ENCODE measurements at places on chromosomes 1 and 21. TPM values are rescaled to one million over a fixed set of nuclear protein-coding genes. Genes with fewer than 3 reads are reported as not detected.

Gene PCP4L1
- total RNA-seq, result not detected

Gene OR6Y1
- total RNA-seq, result not detected

DNA sequence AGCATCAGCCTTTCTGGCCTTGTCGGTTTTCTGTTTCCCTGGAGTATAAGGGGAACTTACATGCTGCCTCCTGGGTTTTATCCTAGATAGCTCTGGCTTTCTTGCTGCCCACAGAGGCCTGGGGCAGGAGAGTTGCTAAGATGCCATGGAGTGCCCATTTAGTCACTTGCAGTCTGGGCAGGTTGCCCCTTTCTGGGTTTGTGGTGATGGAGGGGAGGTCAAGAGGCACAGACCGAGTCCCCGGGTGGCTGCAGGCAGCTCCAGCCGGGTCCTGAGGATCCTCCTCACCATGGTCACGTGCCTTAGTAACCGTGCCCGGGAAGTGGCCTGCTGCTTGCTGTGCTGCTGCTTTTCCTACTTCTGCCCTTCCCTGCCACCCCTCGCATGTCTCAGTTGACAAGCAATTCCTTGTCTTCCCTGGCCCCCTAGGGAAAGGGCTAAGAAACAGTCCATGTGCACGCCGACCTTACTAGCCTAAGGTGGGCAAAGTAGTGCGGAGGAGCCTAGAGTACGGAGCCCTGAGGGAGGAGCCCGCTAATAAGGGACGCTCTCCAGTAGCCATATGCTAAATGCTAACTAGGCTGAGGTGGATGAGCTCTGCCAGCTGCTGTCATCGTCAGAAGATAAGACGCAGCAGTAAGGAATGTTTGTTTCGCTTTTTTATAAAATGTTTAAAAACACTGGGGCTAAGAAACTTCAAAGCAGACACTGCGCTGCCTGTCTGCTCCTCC, 34.8 kb downstream of the CLCA1 start:
- DNase-seq, result no peak

DNA sequence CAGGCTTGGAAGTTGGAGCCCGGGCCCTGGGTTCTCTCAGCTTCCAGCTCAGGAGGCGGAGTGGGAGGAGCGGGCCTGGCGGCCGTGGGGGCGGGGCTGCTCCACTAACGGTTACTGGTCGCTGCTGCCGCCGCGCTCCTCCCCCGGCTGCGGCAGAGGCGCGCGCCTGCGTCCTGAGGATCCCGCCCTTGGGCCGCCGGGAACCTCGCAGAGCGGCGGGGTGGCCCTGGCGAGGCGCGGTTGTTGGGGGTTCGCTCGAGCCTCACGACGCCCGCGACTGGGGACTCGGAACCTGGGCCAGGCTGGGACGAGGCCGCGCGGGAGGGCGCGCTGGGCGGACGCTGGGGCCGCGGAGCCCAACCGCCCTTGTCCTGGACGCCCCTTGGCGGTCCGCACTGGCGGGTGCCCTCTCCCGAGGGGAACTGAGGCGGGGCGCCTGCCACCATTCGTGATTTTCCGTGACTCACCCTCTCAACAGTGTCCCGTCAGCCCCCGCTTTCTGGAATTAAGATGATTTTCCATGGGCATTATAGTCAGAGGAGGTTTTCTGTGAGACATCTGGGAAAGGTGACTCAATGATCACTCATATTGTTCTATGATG, 34.1 kb downstream of the OR2G3 start:
- peak; percentile 6 for DNase-seq

GRCh38 chr1:2574350-2574749, 12.2 kb upstream of the PRXL2B start:
- DNase-seq, result no peak

GRCh38 chr1:172940174-172940855, 110.4 kb downstream of the TNFSF18 start:
- no peak for DNase-seq

- DNase-seq, result no peak
Measured at GRCh38 chr1:14426854-14427253, 171.6 kb upstream of the KAZN start.

GRCh38 chr1:161185732-161186311, 8.5 kb upstream of the B4GALT3 start:
- DNase-seq, result no peak

DNA sequence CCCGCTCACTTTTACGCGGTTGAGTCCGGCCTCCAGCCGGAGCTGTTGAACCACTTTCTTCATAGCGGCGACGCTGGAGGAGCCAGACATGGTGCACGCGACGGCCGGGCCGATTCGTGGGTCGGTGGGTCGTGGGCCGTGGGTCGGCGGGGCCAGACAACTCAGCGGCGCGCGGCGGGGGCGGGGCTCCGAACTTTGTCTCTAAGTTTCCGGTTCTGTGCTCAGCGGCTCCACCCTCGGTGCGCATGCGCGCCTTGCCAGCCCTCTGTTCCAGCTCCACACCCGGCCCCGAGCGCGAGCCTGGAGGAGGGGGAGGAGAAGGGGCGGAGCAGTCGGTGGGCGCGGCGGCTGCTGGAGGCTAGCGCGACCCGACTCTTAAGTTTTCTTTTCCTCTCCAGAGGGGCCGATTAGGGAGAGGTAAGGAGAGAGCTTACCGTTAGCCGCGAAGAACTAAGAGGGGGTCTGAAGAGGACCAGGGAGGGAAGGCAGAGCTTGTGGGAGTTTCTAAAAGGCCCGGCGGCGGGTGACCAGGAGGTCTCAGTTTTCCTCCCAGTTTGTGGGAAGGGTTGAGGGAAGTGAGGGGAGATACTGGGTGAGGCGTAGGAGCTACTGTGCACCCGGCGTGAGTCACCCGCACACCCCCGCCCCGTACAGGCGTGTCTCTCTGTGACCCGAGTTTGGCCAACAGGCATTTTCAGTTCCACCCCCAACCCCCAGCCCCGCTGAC, at the start of the genes GNG5 and SPATA1:
GNG5 (minus strand) TSS at position 580 of the 727 bp plus-strand sequence; CDS start at position 90, 490 bp downstream.
SPATA1 (plus strand) TSS at position 385 of the 727 bp plus-strand sequence. CDS start 9,974 bp downstream, outside the sequence.
- DNase-seq, result peak; percentile 97

- no peak for DNase-seq
Measured at GRCh38 chr1:5493851-5494311, 498.3 kb downstream of the NPHP4 start.

DNA sequence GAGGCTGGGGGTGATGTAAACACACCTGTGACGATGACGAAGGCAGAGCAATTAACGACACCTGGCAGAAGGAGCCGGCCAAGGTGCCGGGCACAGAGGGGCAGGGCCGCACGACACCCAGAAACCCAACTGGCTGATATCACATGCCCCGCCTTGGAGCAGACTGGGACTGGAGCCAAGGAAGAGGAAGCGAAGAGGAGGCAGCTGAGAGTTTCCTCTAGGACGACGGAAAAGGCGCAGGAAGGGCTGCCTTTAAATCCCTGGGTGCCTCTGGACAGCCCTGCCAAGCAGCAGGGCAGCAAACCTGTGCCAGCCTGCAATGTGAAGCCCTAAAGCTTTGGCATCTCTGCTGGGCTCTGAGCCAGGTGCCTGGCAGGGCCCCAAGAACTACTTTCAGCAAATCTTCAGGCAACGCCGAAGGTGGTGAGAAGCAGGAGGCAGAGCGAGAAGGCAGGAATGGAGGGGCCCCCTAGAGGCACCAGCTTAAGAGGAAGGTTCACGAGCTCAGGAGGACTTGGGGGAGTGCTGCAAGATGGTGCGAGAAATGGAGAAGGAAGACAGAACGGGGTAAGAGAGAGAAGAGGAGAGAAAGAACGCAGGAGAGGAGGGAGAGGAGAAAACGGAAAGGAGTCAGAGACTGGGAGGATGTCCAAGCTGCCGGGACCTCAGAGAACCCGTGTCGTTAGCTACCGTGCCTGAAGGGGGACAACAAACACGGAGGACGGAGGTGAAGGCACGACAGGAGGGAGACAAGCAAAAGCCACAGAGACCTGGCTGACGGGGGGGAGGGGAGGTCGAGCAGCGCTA, 25.3 kb upstream of the PEF1 start:
- peak; percentile 45 for DNase-seq

DNA sequence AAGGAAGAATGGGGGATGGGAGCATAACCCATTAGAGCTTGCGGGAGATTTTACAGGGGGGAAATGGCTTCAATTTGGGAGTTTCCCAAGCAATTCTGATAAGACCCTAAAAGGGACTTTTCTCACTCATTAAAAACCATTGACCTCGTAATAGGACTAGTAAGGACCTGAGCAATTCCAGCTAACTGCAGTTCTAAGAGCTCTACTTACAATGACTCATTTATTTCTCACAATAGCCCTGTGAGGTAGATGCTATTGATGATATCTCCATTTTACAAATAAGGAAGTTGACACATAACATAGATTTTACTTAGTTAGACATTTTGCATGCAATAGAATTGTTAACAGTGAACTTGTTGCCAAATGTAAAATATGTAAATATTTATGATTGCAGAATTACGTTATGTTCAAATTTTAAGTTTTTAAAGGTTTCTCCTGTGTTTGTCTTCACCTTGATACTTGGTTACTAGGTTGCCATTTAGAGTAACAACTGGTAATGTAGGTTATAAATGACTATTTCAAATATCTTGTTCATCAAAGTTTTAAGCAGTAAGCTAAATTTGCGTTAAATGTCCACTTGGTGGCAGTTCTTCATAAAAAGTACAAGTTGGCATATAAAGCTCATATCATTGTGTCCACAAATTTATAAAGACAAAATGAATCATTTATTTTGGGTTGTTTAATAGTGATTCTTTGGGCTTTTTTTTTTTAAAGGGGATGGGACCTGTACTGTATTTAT, 182.0 kb downstream of the PLA2G4A start:
- no peak for DNase-seq

GRCh38 chr1:54274448-54274847, 74.5 kb downstream of the MRPL37 start:
- no peak for DNase-seq

GRCh38 chr1:81435175-81435574, 365.6 kb upstream of the ADGRL2 start:
- DNase-seq, result no peak

Data from naive thymus-derived CD8-positive, alpha-beta T cell (primary cell).